Stomach (tissue), 19 donors: ENCODE measurements at places on chromosomes 16 and 17.

DNA sequence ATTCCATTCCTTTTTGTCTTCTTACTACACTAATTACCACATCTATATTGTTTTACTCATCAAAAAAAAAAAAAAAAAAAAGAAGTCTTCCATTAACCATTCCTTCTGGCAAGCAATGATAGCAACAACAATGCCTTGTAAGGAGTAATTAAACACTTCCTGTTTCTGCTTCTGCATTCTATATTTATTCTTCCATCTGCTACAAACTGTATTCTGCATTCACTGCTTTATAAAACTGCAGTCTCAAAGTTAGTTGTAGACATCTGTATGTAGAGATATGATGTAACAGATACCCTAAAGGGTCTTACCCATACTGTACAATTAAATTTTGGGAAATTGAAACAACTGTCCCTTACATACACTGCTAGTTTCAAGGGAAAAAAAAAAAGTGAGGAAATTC is 28.7 kb upstream of the ABCA6 start:
- no peak overlapping the region for H3K27ac ChIP-seq
- H3K36me3 ChIP-seq: peaks cover 4% of the 10 kb centered on the region
- DNase-seq: no peak
- H3K4me3 ChIP-seq: no peak overlapping the region

GRCh38 chr17:8859027-8859803 is 8.3 kb downstream of the PIK3R6 start:
- H3K36me3 ChIP-seq: no peaks in the 10 kb centered on the region
- no peaks in the 10 kb centered on the region for H3K27me3 ChIP-seq
- H3K27ac ChIP-seq: no peak overlapping the region
- no peak overlapping the region for H3K4me3 ChIP-seq
- no peak for DNase-seq

GRCh38 chr17:35855965-35856364 is 12.7 kb downstream of the HEATR9 start:
- H3K27ac ChIP-seq: no peak overlapping the region
- no peaks in the 10 kb centered on the region for H3K36me3 ChIP-seq
- H3K4me1 ChIP-seq: no peaks in the 10 kb centered on the region
- DNase-seq: no peak
- no peak overlapping the region for H3K4me3 ChIP-seq
- H3K27me3 ChIP-seq: no peaks in the 10 kb centered on the region

DNA sequence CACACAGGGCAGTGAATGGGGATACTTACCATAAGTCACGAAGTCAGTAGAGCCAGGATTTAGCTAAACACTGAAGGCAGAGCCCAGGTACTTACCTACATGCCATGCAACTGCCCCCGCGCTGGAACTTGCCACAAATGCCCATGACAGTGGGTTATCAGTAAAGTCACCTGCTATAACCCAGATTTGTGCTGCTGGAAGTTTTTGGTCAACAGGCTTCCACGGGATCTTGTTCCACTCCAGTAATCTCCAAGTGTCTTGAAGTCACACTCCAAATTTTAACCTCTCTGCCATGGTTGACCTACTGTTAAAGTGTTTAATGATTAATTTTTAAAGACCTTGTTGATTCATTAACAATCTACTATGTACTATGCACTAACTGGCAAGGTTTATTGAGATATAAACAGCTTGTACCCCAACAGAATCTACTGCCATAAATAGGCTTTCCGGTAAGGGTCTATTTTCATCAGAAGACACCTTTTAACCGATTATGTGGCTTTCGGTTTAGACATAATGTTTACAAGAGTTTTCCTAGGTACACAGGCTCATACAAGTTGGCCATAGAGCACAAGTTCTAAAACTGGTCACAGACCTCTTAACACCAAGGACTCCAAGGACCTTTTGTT is 6.3 kb upstream of the SLC5A11 start:
- H3K27ac ChIP-seq: no peak overlapping the region
- DNase-seq: no peak
- H3K27me3 ChIP-seq: no peaks in the 10 kb centered on the region
- H3K4me1 ChIP-seq: peaks cover 16% of the 10 kb centered on the region

- no peak overlapping the region for H3K4me3 ChIP-seq
- no peaks in the 10 kb centered on the region for H3K27me3 ChIP-seq
- H3K36me3 ChIP-seq: no peaks in the 10 kb centered on the region
Measured at GRCh38 chr16:14345512-14346115, 274.5 kb downstream of the MRTFB start.

DNA sequence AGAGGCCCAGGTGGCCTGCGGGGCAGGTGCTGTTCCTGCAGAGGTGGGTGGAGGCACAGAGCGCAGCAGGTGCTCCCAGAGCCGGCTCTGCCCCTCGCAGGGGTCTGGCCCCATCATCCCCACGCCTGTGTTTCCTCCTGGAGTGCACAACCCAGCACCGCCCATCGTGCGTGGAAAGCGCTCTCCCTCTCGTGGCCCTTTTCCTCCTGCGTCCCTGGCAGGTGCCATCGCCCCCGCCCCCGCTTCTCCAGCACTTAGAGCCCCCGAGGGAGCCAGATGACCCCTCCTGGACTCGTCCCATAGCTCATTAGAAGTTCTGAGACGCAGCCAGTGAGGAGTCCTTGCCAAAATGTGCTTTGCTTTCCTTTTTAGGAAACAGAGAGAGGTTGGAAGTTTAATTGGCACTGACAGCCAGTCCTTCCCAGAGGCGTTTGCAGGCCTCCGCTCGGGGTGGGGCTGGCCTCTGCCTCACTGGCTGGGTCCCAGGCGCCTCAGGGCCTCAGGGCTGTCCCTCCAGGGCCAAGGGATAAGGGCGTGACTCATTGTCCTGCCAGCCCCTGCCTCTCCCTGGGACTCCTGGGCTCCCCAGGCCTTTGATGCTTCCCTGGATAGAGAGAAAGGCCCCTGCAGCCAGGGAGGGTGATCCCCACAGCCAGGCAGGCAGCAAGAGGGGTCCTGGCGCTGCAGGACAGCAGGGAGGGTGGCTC is 32.2 kb upstream of the CHMP6 start:
- H3K4me3 ChIP-seq: no peak overlapping the region
- peaks cover 9% of the 10 kb centered on the region for H3K4me1 ChIP-seq
- DNase-seq: no peak
- H3K36me3 ChIP-seq: no peaks in the 10 kb centered on the region

DNA sequence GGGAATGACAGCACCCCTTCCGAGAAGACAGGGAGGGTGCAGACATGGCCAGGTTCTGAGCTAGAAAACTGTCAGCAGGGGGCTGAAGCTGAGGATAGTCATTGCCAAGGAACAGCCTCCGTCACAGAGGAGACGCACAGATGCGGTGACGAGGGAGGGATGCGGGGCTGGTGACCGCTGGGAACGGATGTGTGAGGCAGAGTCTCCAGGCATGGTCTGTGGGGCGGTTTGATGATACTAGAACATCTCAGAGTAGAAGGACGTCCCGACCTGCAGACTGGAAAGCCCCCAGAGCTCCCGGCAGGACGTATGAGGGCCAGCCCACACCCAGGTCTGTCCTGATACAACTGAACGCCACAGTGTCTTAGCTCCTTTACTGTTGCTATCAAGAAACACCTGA is 1.8 kb upstream of the CSNK1D start:
- no peaks in the 10 kb centered on the region for H3K27me3 ChIP-seq
- H3K36me3 ChIP-seq: peaks cover 15% of the 10 kb centered on the region

GRCh38 chr17:534071-534691 is 180.5 kb downstream of the VPS53 start:
- H3K27me3 ChIP-seq: no peaks in the 10 kb centered on the region
- DNase-seq: peak; percentile 28
- H3K27ac ChIP-seq: no peak overlapping the region
- no peak overlapping the region for H3K4me3 ChIP-seq
- H3K36me3 ChIP-seq: peaks cover 89% of the 10 kb centered on the region

DNA sequence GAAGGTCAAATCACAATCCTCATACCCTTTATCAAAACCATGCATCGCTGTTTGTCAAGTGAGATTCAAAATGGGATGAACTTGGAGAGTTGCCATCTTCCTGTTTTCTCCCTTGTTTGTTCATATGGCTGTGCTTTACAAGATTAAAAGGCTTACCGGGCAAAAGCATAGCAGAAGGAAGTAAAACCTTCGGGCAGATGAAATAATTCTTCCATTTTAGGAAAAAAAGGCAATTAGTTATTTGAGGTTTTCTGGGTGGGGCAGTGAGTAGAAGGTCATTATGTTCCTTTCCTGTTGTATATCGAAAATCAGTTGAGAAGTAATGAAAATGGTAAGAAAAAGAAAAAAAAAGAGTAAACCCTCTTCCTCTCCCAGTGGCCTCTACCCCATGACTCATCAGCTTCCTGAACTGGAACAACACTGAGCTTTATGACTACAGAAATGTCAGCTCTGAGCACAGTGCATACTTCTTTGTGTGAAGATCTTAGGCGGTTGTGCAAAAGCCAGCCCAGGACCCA is 369.2 kb downstream of the CDH13 start:
- DNase-seq: peak; percentile 48
- no peaks in the 10 kb centered on the region for H3K27me3 ChIP-seq
- H3K27ac ChIP-seq: no peak overlapping the region
- peaks cover 6% of the 10 kb centered on the region for H3K4me1 ChIP-seq
- no peak overlapping the region for H3K4me3 ChIP-seq
- H3K36me3 ChIP-seq: no peaks in the 10 kb centered on the region

DNA sequence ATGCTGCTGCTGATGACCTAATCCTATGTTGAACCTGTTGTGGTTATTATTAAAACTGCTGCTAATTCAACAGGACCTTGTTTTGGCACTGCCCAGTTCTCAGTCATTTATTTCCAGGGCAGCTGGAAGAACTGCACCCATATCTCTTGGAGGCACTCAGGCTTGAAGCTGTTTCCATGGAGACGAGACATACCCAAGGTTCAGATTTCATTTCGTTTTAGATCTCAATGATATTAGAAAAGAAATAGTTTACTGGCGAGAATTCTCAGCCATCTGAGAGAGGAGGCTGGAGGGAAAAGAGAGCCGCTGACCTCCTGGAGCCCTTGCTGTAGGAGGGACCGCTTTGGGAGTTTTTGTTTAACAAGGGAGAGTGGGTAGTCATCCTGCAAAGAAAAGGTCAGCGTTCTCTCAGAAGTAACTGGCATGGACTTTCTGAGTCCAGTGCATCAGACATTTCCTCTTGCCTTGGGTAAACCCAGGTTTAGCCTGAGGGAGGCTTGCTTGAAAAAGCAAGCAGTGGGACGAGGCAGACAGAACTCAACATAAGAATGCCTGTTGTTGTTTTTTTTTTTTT is 75.4 kb downstream of the YPEL2 start:
- peak; percentile 69 for DNase-seq
- H3K36me3 ChIP-seq: no peaks in the 10 kb centered on the region
- H3K27ac ChIP-seq: no peak overlapping the region
- H3K4me1 ChIP-seq: peaks cover 13% of the 10 kb centered on the region
- no peak overlapping the region for H3K4me3 ChIP-seq
- H3K27me3 ChIP-seq: no peaks in the 10 kb centered on the region

DNA sequence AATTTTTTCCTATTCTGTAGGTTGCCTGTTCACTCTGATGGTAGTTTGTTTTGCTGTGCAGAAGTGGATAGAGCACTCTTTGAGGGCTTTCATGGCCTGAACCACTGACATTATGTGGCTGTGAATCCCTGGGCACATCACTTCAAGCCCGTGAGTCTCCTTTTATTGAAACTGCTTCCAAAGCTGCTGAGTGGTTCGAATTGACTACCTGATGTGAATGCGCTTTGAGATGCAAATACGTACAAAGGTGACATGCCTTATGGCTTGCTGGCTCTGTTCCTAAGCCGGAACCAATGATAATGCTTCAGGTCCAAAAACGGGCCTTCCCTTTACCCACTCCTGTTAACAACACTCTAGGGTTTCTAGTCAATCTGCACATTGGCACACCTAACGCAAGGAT is 34.3 kb downstream of the ASPA start:
- no peak for DNase-seq
- no peaks in the 10 kb centered on the region for H3K27me3 ChIP-seq
- no peaks in the 10 kb centered on the region for H3K4me1 ChIP-seq
- no peak overlapping the region for H3K4me3 ChIP-seq

DNA sequence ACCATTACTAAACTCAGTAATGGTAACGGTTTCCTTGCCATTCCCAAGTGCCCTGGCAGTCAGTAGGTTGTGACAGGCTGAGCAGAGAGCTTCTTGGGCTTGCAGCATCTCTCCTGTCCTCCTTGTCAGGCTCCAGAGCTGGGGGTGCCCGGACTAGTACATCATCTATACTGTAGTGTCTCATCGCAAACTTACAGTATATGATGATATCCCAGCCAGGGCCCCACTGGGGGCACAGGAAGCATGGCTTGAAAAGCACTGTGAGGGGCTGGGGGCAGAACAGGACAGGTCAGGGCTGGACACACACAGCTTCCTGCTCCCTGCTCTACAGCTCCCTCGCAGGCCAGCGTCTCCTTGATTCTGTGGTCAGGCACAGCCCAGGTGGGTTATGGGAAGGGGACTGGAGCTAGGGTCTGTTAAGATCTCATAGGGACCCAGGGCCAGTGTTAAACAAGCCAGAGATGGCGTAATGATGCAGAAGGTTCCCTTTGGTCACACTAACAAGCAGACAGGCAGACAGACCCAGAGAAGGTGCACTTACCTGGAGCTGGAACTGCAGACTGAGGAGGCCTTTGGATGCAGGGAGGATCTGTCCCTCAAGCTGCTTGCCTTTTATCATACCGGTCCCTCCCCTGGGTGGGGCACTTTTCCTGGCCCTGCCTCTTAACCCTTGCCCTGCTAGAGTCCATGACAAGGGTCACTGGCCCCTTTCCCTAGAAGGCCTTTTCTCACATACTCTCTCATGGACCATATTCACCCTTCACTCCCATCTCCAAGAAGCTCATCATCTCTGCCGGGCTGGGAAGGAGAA is 6.8 kb downstream of the ERAL1 start:
- no peak overlapping the region for H3K4me3 ChIP-seq
- no peak for DNase-seq
- no peak overlapping the region for H3K27ac ChIP-seq
- H3K36me3 ChIP-seq: peaks cover 50% of the 10 kb centered on the region

DNA sequence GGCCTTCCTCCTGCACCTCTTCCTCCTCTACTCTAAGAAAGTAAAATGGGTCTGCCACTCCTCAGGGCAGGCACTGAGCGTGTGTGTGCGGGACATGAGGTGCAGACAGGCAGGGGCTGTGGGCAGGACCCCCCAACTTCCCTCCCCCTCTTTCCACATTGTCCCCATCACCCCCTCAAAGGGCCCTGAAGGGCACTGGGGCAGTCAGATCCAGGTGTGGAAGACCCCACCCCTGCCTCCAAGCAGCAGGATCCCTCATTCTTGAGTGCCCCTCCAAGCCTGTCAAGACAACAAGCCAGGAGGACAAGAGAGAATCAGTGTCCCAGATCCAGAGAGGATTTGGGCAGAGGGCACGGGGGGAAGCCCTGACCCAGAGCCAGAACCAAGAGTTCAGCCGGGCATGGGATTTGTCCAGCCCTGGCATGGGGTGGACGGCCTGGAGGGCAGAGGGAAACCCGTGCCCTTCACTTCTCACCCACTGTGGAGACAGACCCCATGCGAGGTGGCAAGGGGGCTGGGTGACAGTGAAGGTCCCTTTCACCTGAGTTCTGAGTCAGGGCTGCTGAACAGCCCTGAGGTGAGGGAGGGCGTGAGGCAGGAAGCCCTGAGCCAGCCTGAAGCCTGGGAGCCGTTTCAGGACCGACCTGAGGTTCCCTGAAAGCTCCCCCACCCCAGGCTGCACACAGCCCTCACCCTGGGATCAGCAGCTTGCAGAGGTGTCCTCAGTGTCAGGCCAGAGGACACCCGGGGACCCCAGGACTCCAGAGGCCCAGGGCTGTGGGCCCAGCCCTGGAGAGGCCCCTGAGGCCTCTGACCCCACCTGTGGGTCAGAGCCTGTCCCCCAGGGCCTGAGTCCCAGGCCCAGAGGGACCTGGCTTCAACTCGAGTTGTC is 45.8 kb downstream of the USP22 start:
- H3K4me3 ChIP-seq: no peak overlapping the region
- H3K36me3 ChIP-seq: peaks cover 35% of the 10 kb centered on the region
- DNase-seq: no peak
- peaks cover 67% of the 10 kb centered on the region for H3K4me1 ChIP-seq
- H3K27me3 ChIP-seq: no peaks in the 10 kb centered on the region
- H3K27ac ChIP-seq: no peak overlapping the region
